ENCODE measurements at places on chromosomes 12 and 14.

- DNase-seq = peak; percentile 95
Measured at GRCh38 chr14:73713803-73714655, at the start of gene PNMA1. Gene PNMA1, minus strand, starts transcription at chr14:73714384. Its CDS starts 745 bp downstream, at chr14:73713639.

DNA sequence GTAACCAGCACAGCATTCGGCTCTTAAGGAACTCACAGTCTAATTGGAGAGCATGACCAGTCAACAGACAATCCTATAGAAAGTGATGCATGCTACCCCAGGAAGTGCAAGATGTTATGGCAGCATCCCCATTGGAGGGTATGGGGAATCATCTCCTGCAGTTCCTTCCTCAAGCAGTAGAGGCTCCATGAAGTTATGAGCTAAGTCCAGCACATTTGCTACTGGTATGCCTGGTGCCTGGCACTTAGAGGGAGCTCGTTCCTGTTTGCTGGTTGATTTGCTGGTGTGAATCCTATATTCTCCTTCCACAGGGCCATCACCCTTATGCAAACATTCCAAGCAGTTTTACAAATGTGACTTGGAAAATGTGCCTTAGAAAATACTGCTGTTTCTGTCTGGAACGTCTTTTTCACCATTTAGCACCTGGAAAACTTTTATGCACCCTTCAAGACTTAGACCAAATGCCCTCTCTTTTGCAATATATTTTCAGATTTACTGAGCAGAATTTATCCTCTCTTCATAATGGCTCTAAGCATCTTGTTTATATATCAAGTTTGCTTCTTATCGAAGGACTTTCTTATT lies 136.1 kb upstream of the WSCD2 start:
- DNase-seq = peak; percentile 10

DNA sequence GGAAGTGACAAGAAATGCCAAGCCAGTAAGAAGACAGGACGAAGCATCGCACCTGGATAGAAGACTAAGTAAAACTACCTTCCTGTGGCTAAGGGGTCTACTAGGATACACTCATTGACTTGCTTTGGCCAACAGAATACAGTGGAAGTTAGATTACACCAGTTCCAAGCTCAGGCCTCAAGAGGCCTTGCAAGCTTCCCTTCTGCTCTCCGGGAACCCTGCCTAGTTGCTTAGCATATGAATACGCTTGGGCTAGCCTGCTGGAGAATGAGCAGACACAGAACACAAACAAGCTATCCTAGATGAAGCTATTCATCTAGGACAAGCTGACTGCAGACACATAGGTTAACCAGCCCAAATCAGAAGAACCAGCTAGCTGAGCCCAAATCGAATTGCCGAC lies 97.0 kb downstream of the DPF3 start:
- DNase-seq = no peak

- DNase-seq = no peak
Measured at GRCh38 chr12:21438643-21439042, 1.2 kb downstream of the PYROXD1 start.

DNA sequence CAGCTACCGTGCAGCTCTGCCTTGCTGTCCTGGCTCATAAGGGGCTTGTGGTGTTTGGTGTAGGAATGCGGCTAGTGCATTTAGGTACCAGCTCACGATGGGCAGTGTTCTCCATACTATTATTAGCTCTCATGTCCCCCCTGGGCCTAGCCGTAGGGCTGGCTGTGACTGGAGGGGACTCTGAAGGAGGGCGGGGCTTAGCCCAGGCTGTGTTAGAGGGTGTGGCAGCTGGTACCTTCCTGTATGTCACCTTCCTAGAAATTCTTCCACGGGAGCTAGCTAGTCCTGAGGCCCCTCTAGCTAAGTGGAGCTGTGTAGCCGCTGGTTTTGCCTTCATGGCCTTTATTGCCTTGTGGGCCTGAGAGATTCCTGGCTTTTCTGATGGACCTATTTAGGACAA lies 2.1 kb downstream of the SLC39A2 start:
- no peak for DNase-seq

DNA sequence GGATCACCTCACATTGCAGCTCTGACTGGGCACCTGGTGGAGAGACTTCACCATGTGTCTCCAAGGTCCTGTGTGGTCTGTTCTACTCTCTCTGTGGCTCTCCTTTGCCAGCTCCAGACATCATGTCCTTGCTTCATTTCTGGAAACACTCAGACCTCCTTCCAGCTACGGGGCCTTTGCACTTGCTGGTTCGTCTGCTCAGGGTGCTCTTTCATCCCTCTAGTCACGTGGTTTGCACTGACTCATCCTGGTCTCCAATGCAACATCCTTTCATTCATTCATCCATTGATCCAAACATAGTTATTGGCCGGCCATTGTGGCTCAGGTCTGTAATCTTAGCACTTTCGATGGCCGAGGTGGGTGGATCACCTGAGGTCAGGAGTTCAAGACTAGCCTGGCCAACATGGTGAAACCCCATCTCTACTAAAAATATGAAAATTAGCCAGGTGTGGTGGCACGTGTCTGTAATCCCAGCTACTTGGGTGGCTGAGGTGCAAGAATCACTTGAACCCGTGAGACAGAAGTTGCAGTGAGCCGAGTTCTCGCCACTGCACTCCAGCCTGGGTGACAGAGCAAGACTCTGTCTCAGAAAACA lies 23.9 kb upstream of the CCDC63 start:
- no peak for DNase-seq

- no peak for DNase-seq
Measured at GRCh38 chr14:57493467-57494181, at the start of gene CCDC198. Gene CCDC198, minus strand, starts transcription at chr14:57493857. Its CDS starts 142 bp downstream, at chr14:57493715.

- no peak for DNase-seq
Measured at GRCh38 chr14:104597576-104597975, 7.0 kb downstream of the TMEM179 start.

- no peak for DNase-seq
Measured at GRCh38 chr12:43306066-43306465, 245.9 kb downstream of the ADAMTS20 start.

DNA sequence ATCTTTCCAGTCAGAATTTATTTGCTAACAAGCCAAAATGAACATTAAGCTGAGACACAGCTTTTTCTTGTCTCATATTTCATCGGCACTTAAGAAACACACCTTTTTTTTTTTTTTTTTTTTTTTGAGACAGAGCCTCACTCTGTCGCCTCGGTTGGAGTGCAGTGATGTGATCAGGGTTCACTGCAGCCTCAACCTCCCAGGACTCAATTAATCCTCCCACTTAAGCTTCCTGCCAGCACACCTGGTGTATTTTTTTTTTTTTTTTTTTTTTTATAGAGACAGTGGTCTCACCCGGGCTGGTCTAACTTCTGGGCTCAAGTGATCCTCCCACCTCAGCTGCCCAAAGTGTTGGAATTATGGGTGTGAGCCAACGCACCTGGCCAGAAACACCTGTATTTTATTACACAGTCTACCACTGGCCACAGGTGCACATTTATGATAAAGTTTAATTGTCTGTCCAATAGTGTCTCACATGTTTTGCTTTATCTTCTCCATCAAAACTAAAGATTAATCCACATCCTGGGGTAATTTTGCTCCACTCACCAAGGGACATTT lies 62.7 kb downstream of the C2CD5 start:
- DNase-seq = no peak

DNA sequence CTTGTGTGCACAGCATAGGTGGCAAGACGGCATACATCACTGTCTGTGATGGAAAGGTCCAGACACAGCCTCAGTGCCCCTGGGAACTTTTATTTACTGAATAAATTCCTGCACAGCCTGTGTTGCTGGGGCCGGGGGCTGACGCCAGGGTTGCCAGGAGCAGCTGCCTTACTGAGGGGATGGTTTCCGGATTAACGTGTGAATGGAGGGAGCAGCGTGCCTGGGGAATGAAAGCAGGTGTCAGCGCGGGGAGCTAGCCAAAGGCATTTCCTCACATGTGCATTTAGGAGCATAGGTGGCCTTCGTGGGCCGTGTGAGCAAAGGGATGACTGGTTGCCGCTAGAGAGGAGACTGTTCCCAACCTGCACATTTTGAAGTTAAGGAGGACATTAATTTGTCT lies 41.6 kb downstream of the SFSWAP start:
- DNase-seq = no peak

- no peak for DNase-seq
Measured at GRCh38 chr12:54246011-54246641, 33.8 kb downstream of the CBX5 start.

DNA sequence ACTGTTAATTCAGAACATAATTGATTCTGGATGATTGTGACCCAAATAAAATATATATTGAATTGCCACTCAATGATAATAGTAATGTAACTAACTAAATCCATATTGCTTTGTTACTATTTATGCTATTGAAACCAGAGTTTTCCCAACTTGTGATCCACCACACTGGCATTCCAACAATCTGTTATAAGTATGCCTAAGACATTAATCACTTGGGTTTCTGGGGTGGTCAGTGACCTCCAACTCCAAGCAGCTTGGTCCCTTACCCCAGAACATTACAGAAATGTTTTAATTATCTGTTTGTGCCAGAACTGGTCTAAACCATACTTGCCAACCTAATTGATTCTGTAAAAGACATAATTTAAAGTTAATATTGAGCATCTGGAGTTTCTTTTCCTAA lies 14.6 kb downstream of the CAPS2 start:
- no peak for DNase-seq

GRCh38 chr12:116547955-116548501 lies 11.2 kb upstream of the MAP1LC3B2 start:
- DNase-seq = no peak

DNA sequence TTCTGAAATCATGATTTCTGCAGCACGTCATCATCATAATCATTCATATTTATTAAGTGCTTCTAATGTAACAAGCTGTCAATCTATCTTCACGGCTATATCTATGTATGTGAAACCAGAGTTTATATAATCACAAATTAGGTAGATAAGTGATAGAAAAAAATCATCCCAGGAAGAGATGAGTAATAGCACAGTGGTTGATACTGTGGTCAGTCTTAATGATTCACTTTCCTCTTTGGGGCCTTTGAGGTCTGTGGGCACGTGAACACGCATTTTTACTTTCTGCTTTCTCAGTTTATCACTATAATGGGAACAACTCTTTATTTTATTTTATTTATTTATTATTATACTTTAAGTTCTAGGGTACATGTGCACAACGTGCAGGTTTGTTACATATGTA lies 265.9 kb upstream of the NOVA1 start:
- no peak for DNase-seq

- DNase-seq = peak; percentile 35
Measured at GRCh38 chr12:111181143-111181726, 187.7 kb downstream of the PHETA1 start.

DNA sequence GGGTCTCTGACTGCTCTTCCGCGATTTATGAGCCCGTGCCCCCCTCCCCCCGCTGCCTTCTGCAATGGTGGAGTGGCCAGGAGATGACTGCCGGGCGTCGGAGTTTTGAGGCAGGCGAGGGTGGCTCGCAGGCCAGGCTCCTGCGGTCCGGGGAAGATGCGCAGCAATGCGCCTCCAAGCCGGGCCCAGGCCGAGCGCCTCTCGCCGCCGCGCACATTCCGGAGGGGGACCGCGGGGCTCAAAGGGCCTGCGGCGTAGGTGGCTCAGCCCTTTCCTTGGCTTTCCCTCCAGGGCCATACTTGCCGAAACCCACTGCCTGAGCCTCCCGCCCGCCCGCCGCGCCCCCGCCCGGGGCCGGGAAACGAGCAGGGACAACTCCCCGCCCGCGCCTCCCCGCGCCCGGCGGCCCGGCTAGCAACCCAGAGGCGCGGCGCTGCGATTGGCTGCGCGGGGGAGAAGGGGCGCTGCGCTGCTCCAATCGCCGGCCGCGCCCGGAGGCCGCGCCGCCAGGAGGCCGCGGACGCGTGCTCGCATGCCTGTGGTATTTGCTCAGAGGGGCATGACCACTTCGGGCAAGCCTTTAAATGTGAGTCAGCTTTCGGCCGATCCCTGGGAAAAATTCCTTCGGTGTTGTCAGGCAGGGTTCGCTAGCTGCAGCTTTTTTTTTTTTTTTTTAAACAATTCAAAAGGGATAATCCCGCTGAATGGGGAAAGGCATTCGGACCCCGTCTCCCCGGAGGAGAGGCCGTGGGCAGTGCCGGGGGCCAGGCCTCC lies 157.9 kb upstream of the PARP11 start:
- peak; percentile 92 for DNase-seq

DNA sequence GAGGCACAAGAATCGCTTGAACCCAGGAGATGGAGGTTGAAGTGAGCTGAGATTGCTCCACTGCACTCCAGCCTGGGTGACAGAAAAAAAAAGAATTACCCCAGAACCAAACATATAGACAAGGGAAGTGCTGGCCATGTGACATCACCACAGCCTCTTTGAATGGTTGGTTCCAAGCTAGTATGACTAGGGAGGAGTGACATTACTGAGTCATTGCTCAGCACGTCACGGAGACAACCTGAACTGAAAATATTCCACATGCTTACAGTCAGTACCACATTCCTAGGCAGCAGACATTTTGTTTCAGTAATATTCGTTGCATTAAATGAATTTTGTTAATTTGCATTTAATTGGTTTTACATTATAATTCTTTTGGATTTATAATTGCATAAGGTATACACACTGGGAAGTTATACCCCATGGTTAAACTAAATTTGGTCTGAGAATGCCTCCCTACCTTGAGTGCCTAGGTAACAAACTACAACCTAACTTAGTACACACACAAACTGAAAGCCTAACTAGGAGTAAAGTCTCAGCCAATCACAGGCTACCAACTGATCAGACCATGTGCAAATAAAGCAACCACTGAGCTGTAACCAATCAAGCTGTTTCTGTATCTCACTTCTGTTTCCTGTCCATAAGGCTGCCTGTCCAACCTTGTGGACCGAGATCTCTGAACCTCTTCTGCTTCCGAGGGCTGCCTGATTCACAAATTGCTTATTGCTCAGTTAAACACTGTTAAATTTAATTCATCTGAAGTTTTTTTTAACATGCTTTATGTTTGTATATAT lies 164.4 kb downstream of the CAND1 start:
- no peak for DNase-seq

DNA sequence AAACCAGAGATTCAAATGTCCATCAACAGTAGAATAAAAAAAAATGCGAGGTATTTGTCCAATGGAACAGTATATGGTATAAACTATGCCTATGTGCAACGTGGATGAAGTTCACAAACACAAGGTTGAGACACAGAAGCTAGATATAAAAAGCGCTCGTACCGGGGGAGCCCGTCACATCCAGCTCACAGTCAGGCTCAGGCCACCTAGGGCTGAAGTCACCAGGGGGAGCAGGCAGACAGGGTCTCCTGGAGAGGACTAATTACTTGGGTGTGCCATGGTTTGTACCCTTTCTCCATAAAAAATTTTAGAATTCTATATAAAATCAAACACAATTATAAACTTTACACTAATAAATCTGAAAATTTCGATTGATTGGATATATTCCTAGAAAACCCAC lies 13.6 kb downstream of the AHNAK2 start:
- no peak for DNase-seq

GRCh38 chr12:91133871-91134270 lies 22.6 kb upstream of the LUM start:
- DNase-seq = no peak

GRCh38 chr12:4809013-4809448 lies 88.8 kb downstream of the GALNT8 start:
- no peak for DNase-seq

GRCh38 chr12:91188778-91189177 lies 6.2 kb upstream of the DCN start:
- DNase-seq = no peak

- DNase-seq = no peak
Measured at GRCh38 chr12:47882781-47883546, 21.8 kb downstream of the VDR start.

GRCh38 chr12:22543246-22544037 lies 900 bp downstream of the C2CD5 start:
- DNase-seq = no peak

All from HuH-7.5 (cell line).